ENCODE measurements at places on chromosomes 2 and 18.
A peak's percentile ranks its signal among the peaks of the same experiment; 100 is the strongest.

GRCh38 chr2:67485431-67485830 lies 88.3 kb downstream of the ETAA1 start:
- DNase-seq, result no peak

DNA sequence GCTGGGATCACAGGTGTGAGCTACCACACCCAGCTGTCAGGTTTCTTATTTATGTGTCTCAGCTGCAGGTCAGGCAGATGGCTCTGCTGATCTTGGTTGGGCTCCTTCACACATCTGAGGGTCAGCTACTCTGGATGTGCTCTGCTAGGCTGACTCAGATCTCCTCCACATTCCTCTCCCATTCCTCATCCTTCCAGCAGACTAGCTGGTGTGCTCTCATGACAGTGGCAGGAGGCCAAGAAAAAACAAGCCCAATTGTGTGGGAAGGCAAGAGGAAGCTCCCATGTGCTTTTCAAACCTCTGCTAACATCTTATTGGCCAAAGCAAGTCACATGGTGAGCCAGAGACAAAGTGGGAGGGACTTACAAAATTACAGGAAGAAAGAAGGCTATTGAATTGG lies 11.7 kb upstream of the MSH6 start:
- DNase-seq, result no peak

- DNase-seq, result peak; percentile 47
Observed at GRCh38 chr2:33083699-33084387, 137.1 kb downstream of the LTBP1 start.

- DNase-seq, result no peak
Observed at GRCh38 chr2:192675681-192676080, 480.9 kb upstream of the TMEFF2 start.

- no peak for DNase-seq
Observed at GRCh38 chr2:114550895-114551793, 108.7 kb downstream of the DPP10 start.

GRCh38 chr2:137886083-137886831 lies 78.0 kb upstream of the HNMT start:
- DNase-seq, result no peak

- DNase-seq, result peak; percentile 41
Observed at GRCh38 chr2:26542676-26543505, 65.0 kb upstream of the OTOF start.

DNA sequence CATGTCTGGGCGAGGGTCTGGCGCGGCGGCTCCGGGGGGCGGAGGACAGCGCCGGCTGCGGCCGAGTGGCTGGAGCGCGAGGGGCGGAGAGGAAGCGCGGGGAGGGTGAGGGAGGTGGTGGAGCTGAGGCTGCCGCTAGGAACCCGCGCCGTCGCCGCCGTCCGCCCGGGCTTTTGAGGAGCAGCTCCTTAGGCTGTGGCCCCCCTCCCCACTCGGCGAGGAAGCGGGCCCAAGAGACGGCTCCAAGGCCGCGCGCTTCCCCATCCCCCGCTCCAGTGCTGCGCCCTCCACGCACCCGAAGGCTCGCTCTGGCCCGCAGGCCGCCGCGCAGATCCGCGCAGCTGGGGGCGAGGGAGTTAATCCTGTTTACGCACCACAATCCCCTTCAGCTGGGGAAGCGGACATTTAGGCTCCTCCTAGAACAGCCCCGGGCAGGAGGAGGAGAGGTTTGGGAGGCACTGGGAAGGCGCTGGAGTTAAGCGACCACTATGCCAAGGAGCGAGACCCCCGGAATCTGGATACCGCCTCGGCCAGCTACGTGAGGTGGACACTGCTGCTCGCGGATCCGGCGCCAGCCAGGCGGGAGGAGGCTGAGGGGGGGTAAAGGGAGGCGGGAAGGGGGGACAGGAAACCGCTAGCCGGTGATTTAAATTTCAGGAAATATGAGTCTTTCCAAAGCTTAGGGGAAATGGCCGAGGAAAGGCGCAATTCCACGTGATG lies at the start of gene CNRIP1:
TSS of gene CNRIP1 (minus strand) at position 552 of the 720 bp plus-strand sequence. CDS start at position 3, 549 bp downstream.
- DNase-seq, result no peak

GRCh38 chr2:161206471-161207032 lies 46.3 kb downstream of the TANK start:
- no peak for DNase-seq

- no peak for DNase-seq
Observed at GRCh38 chr2:202911203-202911511, 316 bp downstream of the WDR12 start.

DNA sequence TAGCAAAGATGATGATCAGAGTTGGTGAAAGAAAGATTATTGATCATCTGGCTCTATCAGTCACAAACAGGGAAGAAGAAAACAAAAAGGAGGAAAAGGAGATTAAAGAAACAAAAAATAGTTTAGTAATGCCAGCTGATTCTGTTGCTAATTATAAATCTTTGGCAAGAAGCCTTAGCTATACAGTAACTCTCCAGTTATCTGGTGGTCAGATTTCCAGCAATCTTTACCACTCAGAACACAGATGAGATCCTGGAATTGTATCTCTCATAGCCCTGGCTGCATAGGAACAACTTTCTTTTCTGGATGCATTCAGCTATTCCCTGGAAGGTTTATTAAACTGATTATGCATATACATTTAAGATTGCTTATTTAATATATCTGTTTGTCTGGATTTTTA lies 256.8 kb upstream of the ZEB2 start:
- no peak for DNase-seq

- DNase-seq, result no peak
Observed at GRCh38 chr18:6625481-6625880, 104.0 kb upstream of the ARHGAP28 start.

- DNase-seq, result no peak
Observed at GRCh38 chr18:13831864-13832508, 8.0 kb downstream of the MC5R start.

DNA sequence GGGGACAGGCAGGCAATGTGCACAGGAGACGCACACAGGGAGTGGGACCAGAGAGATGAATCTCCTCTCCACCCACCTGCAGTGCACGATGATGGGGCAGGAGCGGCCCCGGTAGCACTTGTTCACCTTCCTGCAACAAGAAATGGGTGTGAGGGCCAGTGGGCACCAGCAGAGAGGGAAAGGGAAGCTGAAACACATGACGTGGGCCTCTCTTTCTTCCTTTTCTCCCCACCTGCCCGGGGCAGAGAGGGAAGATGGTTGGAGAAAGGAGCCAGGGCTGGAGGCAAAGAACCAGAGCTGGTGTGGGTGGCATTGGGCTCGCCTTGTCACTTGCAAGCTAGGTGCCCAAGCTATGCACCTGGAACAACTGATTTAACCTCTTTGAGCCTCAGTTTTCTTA lies 12.2 kb downstream of the DNAJB2 start:
- DNase-seq, result no peak

DNA sequence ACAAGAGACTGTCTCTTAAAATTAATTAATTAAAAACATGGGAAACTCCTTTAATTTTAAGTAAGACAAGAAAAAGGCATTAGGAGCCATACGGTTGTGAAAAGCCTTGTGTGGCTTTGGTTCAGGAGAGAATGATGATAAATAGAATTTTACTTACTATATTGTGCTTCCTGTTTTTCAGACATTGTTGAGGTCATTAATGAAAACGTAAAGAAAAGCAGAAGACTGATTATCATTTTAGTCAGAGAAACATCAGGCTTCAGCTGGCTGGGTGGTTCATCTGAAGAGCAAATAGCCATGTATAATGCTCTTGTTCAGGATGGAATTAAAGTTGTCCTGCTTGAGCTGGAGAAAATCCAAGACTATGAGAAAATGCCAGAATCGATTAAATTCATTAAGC lies 10.7 kb upstream of the IL1RL2 start:
- no peak for DNase-seq

DNA sequence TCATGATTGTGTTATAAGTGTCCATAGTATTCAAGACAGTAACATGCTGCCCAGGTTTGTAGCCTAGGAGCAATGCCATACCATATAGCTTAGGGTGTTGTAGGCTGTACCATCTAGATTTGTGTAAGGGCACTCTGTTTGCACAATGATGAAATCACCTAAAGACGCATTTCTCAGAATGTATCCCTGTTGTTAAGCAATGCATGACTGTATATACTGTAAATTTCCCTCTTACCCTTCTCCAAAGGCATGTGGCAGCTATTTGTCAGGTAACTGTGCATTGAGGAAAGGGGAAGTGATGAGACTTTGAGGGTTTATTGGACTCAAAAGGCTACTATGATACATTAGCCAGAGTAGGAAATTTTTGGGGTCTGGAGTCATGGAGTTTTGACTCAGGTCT lies 180.8 kb downstream of the VAPA start:
- DNase-seq, result no peak

- no peak for DNase-seq
Observed at GRCh38 chr2:64672708-64673107, 19.0 kb upstream of the SERTAD2 start.

- no peak for DNase-seq
Observed at GRCh38 chr2:196337208-196337953, 166.0 kb upstream of the STK17B start.

- DNase-seq, result no peak
Observed at GRCh38 chr2:42708179-42708578, 55.8 kb downstream of the OXER1 start.

DNA sequence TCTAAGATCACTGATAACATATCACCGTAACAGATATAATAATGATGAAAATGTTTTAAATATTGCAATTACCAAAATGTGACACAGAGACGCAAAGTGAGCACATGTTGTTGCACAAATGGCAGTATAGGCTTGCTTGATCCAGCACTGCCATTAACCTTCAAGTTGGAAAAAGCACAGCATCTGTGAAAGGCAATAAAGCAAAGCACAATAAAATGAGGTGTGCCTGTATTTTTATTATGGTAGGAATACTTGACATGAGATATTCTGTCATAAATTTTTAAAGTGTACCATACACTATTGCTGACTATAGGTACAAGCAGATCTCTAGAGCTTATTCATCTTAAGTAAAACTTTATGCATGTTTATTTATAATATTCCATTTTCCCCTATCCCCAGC lies 312.2 kb downstream of the PTH2R start:
- DNase-seq, result no peak

- DNase-seq, result no peak
Observed at GRCh38 chr2:6828299-6828584, 37.5 kb downstream of the CMPK2 start.

DNA sequence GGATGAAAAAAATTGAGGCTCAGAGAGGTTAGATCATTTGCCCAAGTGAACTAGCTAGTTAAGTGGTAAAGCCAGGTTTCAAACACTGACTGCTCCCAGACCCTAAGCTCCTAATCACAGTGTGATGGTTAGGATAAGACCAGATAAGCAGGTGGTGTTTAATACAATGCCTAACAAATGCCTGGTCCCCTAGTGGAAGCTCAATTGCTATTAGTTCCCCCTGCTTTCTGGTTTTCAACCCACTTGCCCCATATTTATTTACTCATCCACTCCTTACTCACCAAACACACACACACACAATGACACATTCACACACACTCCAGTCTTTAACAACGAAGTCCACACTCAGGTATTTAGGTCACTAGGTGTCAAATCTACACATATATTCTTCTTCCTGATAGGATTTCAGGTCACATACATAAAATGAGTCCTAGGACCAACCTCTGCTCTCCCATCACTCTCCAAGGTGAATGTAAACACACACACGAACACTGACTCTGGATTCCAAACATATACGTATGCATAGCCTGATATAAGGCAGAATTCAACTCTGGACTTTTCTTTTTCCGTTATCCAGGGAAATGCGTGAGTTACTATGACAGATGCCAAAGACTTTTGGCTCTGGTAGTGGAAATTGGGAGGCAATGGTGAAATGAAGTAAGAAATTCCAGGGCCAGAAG lies 73.6 kb upstream of the TSPYL6 start:
- no peak for DNase-seq

DNA sequence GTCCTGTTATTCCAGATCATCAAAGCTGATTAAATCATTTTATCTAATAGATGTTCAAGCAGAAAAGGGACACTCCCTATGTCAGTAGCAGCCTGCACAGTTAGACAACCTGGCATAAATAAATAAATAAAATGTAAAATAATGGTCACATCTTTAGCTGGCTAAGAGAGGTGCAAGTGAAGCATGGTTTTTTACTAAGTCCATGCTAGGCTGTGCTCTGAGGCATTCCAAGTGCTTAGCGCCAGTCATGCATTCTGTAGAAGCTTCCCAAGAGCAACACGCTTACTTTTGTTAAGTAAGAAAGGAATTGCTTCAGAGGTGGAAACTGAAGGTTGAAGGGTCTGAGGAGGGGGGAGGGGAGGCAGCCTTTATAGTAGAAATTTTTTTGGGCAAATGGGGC lies 351.2 kb downstream of the CDH2 start:
- no peak for DNase-seq

DNA sequence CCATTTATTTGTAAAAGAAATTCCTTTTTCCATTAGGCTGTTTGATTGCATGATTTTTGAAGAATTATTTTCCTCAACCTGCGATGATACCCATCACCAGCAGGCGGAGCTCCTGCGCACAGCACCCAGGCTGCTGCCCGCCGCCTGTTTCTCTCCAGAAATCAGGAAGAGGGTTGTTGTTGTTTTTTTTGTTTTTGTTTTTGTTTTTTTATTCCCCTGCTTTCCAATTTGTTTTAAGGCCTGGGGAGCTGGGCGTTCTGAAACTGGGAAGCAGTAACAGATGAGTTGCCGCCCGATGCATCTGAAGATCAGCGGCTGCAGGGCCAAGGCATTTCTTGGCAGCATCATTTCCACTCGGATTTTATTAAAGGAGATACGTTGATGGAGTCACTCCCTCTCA lies 132.1 kb downstream of the MBP start:
- DNase-seq, result no peak

DNA sequence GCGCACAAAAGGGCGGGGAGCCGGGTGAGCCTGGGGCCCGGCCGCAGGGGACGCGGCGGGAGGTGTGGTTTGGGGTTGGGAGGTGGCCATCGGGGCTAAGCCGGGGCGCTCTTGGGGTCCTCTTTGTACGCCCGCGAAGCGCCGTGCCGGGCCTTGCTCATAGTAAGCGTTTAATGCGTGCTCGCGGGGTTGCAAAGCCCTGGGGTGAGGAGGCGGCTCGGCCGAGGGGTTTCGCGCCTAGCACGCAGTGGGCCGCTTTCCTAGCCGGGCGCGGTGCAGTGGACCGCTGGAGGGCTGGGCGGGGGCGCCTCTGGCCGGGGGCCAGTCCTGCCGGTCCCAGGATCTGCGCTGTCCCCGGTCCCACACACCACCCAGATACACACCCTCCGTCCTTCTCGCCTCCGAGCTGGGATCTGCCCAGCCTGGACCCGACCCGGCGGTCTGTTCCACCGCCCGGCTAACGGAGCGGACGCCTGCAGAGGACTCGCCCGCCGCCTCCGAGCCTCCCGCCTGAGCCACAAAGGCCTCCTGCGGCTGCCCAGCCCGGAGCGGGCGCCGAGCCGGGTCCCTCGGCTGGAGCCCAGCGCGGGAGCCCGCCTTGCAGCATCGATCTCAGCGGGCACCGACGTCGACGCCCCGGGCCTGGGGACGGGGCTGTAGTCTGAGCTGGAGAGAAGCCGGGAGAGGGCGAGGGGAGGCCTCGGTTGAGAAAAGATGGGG lies 564 bp downstream of the DPYSL5 start:
- no peak for DNase-seq
